ENCODE measurements at places on chromosomes 2 and 18.

- DNase-seq: no peak
Measured at GRCh38 chr18:23982155-23983079, 32.1 kb upstream of the TTC39C start.

GRCh38 chr2:95258271-95258670 lies 16.0 kb upstream of the PROM2 start:
- DNase-seq: no peak

DNA sequence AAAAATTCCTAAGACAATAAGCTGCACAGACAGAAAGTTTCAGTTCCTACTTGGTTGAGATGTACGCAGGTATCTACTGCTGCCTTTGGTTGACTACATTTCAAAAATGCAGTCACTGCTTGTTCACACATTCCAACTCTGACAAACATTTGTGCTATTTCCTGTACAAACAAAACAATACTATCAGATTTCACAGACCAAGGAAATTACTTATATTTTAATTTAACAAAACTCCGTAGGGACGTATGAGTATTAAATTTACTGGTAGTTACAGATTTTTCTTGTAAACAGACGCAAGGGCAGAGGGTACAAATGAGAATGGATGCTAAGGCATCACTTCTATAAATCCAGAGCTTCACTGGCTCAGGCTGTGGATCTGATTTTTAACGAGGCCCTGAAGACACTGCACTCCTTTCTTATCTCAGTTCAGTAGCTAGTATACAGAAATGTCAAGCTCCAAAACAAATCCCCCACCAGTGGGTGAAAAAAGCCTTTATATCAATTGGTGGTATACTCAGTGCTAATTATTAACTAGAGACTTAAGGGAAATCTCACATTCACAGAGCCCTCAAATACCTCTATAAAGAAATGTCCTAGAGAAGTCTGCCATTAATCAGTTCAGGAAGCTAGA lies 31.7 kb upstream of the TTC32 start:
- peak; percentile 8 for DNase-seq

DNA sequence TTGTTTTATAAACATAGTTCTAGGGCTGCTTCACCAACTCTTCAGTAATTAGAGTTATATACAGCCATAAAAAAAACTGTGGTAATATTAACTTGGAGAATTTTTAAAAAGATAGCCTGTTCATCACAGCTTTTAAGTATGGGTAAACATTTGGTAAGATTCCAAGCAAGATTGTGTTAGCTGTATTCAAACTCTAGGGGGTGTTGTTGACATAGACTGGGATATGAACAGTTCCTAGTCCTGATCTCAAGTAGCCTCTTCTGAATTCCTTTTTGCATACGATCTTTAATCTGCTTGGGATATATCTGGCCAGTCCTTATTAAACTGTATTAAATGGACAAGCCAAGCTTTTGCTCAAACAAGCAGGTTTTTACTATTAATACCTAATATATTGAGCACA lies 13.4 kb downstream of the NOP58 start:
- no peak for DNase-seq

- no peak for DNase-seq
Measured at GRCh38 chr2:27431395-27431794, 3.0 kb downstream of the NRBP1 start.

DNA sequence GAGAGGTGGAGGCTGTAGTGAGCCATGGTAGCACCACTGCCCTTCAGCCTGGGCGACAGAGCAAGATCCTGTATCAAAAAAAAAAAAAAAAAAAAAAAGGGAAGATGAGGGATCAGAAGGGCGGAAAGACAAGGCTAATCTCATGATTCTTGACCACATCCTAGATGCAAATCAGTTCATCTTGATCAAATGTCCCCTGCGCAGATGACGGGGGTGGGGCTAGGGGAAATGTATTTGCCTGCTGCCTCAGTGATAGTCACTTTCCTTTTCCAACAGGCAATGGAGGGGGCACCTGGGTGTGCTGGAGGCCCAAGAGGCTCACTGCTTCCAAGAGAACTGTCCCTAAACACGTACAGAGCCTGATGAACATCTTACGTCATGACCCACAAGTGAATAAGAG lies 3.7 kb upstream of the EMILIN2 start:
- no peak for DNase-seq

DNA sequence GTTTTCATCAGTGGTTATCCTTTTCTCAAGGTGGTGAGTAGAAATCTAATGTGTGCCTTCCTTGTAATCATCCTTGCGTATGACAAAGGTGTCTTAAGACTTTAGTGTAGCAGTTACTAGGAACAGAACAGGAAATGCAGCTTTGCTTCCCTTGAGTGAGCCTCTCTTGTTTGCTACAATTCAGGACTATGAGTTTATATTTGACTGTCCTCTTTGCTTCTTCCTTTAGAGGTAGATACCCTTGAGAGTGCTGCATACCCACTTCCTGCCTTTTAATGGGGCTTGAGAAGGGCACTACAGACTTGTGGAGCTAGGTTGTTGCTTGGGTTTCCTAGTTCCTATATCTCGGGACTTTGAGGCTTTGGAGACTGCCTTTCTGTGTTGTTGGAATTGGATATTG lies 3.8 kb downstream of the KCNJ13 start:
- peak; percentile 48 for DNase-seq

DNA sequence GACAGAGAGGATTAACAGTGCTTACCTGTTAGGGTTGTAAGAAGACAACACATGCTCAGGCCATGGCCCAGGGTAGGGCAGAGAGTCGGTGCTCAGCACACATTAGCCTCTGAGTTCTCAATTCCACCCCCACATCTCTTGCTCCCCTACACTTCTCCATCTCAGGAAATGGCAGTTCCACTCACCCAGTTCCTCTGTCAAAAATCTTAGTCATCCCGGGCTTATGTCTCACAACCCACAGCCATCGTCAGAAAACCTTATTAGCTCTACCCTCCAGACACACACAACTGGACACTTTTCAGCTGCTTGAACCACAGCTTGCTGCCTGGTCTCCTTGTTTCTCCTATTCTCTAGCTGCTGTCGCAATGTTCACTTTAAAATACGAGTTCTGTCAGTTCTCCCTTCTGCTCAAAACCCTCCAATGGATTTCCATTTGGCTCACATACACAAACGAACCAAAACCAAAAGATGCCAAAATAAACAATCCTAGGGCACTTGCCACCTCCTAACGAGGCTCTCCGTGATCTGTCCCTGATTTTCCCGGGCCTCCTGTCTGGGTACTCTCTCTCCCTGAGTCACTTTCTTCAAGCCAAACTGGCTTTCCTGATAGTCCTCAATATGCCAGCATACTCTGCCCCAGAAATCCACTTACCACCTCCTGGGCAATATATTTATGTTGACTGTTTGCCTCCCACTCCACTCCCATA lies 89.7 kb downstream of the KCTD1 start:
- peak; percentile 70 for DNase-seq

DNA sequence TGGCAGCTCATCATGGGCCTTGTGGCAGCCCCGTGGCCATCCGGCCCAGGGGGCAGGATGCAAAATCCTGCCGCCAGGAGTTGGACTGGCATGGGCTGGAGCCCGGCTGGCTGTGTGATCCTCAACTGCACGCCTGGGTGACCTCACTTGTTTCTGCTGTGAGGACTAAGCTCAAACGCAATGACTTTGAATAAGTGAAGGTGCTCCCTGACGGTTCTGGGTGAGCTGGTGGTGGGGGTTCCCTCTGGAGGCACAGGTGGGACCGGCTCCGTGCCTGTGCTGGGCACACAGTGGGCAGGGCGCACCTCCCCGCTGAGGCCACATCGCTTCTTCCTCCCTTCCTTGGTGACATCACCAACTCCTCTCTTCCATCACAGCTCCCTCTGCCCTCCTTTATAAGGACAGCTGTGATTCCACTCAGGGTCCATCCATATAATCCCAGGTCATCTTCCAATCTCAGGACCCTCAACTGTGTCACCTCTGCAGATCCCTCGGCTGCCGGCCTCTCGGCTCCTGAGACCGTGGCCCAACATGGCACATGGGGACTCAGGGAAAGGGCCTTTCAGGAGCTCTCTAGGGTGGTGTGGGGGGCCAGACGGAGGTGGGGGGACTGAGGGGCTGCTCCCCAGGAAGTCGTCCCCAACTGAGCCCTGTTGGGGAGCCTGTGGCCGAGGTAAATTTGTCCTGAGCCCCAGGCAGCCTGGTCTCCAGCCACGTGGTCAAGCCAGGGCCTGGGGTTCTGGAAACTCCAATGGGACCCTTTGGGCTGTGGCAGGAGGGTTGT lies 75.5 kb upstream of the ODC1 start:
- DNase-seq: no peak

DNA sequence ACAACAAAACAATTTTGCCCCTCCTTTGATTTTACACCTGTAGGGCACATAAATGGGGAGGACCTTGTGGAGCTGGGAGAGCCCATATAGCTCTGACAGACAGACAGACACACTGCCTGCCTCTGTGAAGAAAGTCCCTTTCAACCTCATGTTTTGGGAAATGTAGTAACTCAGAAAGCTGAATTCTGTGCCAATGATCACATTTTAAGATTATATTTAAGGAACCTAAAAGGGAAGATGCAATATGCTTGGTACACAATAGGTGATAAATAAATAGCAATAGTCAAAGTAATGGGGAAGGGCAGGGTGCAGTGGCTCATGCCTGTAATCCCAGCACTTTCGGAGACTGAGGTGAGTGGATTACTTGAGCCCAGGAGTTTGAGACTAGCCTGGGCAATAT lies 446.4 kb upstream of the ID2 start:
- no peak for DNase-seq

DNA sequence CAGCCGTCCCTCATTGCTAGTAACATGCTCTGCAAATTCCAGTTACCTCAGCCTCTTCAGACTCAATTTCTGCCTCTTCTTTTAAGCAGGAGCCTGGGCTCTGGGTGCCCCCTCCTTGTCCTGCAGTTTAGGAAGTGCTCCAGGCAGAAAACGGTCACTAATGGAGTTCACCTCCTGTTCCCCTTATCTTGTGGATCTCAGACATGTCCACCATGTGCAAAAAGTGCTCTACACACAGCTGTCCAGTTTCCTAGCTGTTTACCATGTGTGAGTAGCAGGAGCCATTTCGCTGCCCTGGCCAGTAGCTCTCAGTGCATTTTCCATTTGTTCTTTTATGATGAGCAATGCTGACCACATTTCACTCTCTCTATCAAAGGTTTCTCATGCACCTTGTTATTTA lies 4.9 kb downstream of the SH3YL1 start:
- DNase-seq: no peak

DNA sequence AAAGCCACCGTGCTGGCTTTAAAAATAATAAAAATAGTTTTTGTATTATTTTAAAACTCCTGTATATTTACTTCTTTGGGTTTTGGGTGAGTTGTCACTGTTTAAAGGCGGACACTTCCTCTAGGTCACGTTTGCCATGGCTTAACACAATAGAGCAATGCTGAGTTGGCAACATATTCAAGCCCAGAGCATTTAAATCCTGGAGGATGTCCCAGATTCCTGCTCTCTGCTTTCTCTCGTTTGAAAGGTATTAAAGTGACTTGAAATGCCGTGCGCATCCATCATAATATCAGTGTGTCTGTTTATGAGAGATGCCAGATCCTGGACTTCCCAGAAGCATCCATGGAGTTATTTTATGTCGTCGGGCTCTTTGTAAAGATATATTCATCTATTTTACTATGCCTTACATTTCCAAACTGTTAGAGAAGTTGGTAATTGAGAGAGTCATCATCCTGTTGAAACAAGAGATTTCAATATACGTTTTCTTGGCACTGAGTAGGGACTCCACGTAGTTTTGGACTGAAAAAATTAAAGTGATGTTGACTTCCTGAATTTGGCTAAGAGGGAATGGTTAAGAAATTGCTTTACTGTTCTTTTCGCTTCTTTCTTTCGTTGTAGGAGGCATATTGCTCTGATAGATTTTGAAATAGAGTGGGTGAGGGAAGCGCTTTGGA lies 150.6 kb downstream of the ZNF236 start:
- no peak for DNase-seq

DNA sequence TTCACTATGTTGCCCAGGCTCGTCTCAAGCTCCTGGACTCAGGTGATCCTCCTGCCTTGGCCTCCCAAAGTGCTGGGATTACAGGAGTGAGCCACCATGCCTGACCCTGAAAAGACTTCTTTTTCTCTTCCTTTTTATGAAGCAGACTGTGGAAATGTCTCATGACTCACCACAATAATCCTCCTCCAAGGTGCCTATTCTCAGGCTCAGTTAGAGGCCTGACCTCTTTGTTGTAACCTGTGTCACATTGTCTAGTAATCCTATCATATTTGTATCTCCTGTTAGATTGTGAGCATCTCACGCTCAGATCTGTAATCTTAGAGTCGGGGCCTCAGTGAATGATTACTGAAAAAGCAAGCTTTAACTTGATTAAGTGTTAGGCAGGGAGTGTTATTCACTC lies 18.3 kb upstream of the TAF4B start:
- DNase-seq: no peak

Measured in GM12878 (cell line).